H54 (cell line): ENCODE measurements at places on chromosomes 3 and 15.

- no peak for DNase-seq
These were observed 7.8 kb downstream of the SPSB4 start for GRCh38 chr3:141058996-141059395.

- DNase-seq: no peak
These were observed 614.8 kb upstream of the ZNF717 start for GRCh38 chr3:76400141-76400540.

- no peak for DNase-seq
These were observed 98.4 kb downstream of the ERC2 start for GRCh38 chr3:56369914-56370313.

- DNase-seq: no peak
These were observed 398.4 kb upstream of the TBL1XR1 start for GRCh38 chr3:177595530-177596188.

DNA sequence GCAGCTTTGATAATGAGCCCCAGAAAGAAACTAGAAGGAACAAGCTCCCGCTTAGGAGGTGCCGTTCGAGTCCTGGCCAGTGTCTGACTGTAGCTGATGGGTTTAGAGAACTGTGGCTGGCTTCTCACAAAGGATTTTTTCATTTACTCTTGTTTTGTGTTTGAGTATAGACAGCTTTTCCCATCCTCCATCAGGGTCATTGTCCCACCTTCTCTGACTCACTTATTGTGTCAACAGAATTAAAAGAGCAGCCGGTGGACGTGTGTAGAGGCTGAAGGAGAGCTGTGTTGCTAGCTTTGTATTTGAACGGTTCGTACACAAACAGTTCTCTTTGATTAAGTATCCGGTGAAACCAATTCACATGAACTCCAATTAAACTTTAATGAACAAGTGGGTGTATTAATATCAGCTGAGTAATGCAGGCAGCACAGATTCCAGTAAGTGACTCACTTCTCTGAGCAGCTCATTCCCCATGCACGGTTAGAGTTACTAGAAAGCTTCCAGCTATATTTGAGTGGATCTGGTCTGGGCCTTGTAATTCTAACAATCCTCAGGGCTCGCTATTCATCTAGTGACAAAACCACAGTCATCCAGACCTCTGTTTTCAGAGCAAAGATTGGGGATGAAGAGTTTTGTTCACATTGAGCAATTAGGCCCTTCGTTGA lies 141.0 kb downstream of the LPP start:
- DNase-seq: peak; percentile 53
